Urothelium cell line (cell line): ENCODE measurements at places on chromosomes 7 and 10.
A peak's percentile ranks its signal among the peaks of the same experiment; 100 is the strongest.

DNA sequence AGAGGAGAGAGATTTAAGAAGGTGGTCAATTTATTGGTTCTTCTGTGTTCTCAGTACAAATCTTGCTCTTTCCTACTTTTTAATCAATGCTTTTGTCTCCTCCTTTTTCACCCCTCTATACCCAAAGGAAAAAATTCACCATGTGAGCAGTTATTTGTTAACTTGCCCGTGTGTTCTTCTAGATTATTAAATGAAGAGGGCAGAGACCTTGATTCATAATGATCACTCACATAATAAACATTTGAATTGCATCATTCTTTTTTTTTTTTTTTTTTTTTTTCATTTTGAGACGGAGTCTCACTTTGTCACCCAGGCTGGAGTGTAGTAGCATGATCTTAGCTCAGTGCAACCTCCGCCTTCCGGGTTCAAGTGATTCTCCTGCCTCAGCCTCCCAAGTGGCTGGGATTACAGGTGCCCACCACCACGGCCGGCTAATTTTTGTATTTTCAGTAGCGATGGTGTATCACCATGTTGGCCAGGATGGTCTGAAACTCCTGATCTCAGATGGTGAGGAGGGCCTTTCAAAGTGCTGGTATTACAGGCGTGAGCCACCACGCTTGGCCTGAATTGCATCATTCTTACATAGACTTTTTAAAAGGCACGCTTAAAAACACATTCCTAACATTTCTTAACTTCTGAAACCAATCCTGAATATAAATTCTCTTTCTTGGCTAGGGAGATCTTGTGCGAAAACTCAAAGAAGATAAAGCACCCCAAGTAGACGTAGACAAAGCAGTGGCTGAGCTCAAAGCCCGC, 3.6 kb downstream of the GARS1 start:
- DNase-seq: no peak

DNA sequence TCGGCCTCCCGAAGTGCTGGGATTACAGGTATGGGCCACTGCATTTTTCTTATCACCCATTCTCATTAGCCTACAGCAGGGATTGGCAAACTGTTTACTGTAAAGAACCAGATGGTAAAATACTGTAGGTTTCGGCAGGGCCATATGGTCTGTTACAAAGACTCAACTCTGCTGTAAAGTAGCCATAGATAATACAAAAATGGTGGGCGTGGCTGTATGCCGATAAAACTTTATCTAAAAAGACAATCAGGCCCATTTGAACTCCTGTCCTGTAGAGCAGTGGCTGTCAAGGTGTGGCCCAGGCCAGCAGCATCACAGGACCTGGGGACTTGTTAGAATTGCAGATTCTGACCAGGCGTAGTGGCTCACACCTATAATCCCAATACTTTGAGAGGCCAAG, 134.3 kb downstream of the CUX1 start:
- DNase-seq: no peak

DNA sequence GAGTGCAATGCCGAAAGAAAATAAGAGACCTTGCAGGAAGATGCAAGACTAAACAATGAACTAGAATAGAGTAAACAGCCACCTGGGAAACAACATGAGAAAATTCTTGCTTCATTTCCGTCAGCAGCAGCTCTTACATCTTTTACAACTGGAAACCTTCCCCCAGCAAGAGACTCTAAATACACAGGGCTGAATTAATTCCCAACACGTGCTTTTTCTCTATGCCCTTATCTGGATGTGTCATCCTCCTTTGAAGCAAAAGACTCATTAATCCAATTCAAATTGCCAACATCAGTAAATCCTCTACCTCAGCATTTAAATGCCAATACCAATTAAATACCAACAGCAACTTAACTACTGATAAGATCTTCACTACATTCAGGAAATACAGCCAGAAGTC, 99.0 kb upstream of the PDE1C start:
- DNase-seq: no peak

DNA sequence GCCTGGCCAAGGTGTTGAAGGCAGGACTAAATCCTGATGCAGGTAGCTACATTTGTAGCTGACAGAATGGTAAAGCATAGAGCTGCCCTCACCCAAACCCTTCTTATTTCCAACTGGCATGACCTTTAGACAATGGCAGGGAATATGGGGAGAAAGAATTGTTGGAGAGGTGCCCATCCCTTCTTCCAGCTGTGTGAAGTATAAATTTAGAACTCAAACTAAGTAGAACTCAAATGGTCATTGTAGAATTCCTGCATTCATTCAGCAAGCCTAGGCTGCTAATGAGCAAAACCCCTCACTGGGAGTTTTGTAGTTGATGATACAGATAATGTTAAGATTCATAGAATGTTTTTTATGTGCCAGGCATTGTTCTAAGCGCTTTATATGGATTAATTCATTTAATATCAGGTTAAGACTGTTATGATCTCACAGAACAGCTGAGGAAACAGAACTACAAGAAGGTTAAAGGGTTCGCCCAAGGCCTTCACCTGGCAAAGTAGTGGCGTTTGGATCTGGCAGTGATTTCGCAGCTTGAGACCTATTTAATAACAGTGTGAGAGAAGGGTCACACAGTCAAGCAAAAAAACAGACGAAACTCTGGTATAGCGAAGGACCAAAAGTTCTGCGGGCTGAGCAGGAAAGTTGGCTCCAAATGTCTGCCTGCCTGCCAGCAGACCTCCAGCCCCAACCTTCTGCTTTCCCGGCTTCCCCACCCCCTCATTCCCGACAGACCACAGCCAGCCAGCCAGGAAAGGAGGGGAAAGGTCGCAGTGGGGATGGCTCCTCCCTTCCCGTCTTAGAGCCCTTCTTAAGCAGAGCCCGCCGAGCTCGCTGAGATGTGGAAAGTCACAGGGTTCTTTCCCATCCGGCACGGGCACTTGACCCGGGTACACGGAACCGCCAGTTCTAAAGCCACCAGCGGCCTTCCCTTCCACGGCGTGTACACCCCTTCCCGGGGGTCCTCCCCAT, 1.6 kb upstream of the HILPDA start:
- peak; percentile 36 for DNase-seq

- DNase-seq: no peak
Observed at GRCh38 chr7:7706556-7707172, 11.7 kb downstream of the RPA3 start.

DNA sequence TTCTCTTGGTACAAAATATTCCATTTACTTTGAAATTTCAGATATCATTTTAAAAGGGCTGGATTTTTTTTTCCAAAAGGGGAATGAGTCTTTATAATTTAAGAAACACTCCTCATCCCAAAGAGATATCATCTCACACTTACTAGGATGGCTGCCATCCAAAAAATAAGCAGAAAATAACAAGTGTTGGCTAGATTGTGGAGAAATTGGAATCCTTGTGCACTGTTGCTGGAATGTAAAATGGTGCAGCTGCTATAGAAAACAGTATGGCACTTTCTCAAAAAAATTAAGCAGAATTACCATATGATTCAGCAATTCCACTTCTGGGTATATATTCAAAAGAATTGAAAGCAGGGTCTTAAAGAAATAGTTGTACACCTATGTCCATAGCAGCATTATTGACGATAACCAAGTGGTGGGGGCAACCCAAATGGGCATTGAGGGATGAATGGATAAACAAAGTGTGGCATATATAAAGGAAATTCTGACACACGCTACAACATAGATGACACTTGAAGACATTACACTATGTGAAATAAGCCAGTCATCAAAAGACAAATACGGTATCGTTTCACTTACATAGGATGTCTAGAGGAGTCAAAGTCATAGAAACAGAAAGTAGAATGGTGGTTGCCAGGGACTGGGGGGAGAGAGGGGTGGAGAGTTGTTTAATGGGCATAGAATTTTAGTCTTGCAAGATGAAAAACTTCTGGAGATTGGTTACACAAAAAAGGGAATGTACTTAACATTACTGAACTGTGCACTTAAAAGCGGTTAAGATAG, 53.8 kb downstream of the LSM5 start:
- no peak for DNase-seq

- no peak for DNase-seq
Observed at GRCh38 chr7:156640949-156641485, 443 bp downstream of the RNF32 start.

- DNase-seq: no peak
Observed at GRCh38 chr10:47346581-47347302, 1.4 kb upstream of the RBP3 start.

DNA sequence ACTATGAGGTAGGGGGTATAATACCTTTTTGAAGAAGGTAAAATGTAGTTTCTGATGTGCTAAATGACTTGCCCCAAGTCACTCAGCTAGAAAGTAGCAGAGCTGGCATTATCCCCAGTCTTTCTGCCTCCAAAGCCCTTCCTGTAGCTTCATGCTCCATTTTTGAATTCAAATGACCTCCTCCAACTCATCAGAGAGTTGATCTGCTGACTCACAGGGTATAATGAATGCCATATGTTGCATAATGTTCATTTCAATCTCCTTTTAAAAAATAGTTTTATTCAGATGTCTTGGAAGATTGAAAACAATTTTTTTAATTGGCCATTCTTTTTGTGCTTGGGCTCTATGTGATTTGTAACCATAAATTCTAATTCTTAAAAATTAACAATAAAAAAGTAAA, 272.8 kb upstream of the IMMP2L start:
- no peak for DNase-seq

DNA sequence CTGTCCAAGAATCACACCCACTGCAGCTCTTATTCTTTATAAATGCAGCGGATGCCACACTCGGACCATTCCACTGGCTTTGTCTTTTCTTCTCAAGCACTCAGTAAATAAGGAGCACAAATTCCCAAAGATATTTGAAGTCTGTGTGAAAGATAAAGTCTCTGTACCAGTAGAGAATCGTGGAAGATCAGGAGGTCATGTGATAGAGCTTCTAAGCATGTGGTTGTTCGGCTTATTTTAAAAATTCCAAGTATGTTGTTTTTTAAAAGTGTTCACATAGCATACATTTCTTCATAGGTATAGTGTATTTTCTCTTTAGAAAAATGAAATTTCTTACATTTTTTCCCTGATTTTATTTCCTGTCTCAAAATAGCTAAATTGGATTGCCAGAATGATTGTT, 75.8 kb downstream of the NOC3L start:
- no peak for DNase-seq

- no peak for DNase-seq
Observed at GRCh38 chr7:149846021-149846420, 7.8 kb downstream of the ZNF862 start.

DNA sequence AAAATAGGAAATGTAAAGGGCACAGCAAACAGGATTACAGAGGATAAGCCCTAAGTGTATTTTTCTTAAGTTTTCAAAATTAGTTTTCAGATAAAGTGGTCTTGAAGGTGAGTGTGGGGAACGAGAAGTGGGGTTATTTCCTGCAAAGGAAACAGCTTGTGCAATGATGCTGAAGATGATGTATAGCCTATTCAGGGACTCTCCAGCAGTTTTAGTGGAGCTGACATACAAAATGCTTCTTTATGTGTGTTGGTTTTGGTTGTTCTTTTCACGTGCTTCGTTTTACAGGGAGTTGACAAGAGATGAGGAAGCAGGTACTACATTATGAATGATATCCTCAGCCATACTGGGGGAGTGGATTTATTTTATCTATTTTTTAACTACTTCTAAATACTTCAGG, 20.5 kb downstream of the CASD1 start:
- DNase-seq: no peak

- no peak for DNase-seq
Observed at GRCh38 chr7:71264005-71264404, 132.1 kb downstream of the GALNT17 start.

DNA sequence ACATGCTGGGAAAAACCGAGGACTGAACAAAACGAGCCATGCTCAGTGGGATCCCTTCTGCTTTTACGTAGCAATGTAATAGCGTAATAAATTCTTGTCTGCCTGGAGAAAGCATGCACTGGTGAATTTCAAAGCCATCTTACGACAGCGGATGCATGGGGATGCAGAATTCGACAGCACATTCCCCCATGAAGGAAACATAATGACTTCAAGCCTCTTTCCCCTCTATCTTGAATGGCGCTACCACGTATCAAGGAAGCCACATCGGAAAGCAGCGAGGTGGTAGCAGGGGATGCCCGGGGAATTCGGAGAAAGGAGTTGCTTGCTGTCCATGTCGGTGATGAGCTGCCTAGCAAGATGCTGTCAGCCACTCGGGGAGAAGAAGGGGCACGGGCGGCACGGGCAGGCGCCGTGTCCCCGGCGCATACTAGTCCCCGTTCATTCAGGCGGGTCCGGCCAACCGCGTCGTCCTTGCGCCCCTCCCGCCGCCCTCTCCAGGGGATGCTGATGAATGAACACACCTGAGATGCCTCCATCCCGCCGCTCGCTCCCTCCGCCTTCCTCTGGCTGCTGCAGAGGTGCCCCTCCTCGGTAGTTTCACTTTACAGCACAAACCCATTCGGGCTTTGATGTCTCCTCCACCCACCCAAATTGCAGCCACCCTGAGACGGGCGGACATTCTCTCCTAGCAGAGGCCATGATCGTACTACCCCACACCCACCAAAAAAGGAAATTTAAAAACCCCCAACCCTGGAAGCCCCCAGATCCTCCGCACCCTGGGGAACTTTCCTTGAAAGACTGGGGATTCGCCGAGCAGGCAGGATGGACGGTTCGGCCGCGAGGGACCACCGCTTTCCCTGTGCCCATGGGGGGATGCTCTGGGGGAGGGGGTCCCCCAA, 644 bp downstream of the SORBS1 start:
- DNase-seq: peak; percentile 44

DNA sequence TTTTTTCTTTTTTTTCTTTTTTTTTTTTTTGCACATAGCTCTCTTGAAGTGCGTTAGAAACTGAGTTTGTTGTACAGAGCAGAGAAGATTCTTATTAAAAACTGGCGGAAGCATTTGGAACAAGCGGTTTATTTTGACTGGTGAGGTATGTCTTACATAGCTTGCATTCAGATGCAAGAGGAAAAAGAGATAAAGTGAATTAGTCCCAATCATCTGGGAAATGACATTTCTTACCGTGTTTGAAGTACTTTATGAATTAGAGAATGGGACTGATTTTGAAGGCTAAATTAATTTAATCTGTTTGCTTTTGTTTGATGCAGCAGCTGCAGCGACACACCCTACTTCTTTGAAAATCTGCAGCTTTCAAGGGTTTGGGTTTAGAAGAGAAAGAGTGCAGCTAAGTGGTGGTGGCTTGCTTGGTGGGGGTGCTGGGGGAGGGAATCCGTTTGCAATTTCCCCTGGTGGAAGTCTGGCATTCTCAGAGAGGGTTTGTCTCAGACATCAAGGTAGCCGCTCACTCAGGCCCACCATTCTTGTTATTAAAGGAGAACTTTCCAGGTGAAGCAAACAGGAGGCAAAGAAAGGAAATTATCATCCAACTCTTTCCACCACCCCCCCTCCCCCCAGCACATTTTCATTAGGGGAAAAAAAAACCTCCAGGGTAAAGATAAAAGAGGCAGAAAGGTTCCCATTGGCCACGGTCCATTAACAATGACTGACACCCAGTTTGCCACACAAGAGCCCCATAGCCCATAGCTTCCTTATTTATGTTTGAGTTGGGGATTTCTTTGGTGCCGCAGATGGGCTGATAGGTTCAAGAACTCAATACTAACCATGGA, 231.7 kb downstream of the SKIDA1 start:
- DNase-seq: no peak
